ENCODE measurements at places on chromosomes 16 and 17. TPM values are rescaled to one million over a fixed set of nuclear protein-coding genes. Genes with fewer than 3 reads are reported as not detected.

The RRAD gene
- total RNA-seq: under 0.01 TPM

The TNK1 gene
- 0.38 TPM for total RNA-seq

The NPTX1 gene
- 0.29 TPM for total RNA-seq

The PALB2 gene
- total RNA-seq: 11.1 TPM

The ALDH3A1 gene
- total RNA-seq: 0.65 TPM

The KRT16 gene
- not detected for total RNA-seq

The STARD3 gene
- total RNA-seq: 31.7 TPM

The FAM20A gene
- total RNA-seq: not detected

The SEPTIN12 gene
- not detected for total RNA-seq

The OR3A2 gene
- total RNA-seq: not detected

The NPIPA2 gene
- 0.29 TPM for total RNA-seq

The ANKFN1 gene
- not detected for total RNA-seq

The FOXL1 gene
- total RNA-seq: 4.6 TPM

The PHOSPHO1 gene
- not detected for total RNA-seq

The CCL7 gene
- total RNA-seq: not detected

The ITGA3 gene
- 77.7 TPM for total RNA-seq

The CTF1 gene
- total RNA-seq: 0.19 TPM

The PTX4 gene
- total RNA-seq: 0.19 TPM

The TNRC6C gene
- 14.4 TPM for total RNA-seq

The CBFA2T3 gene
- 0.19 TPM for total RNA-seq

The LDHD gene
- total RNA-seq: 0.98 TPM

The EVI2A gene
- 0.19 TPM for total RNA-seq

Data from vein endothelial cell (primary cell).